ENCODE measurements at places on chromosomes 5 and 9. TPM values are rescaled to one million over a fixed set of nuclear protein-coding genes. Genes with fewer than 3 reads are reported as not detected.

The PROB1 gene
- 1.7 TPM for polyA plus RNA-seq

The DAPK1 gene
- 71.0 TPM for polyA plus RNA-seq

The CHSY3 gene
- 4.8 TPM for polyA plus RNA-seq

The PCDH1 gene
- 24.6 TPM for polyA plus RNA-seq

The TEX48 gene
- not detected for polyA plus RNA-seq

The ST8SIA4 gene
- 6.9 TPM for polyA plus RNA-seq

The HARS1 gene
- polyA plus RNA-seq, result 65.0 TPM

The DOLK gene
- polyA plus RNA-seq, result 16.0 TPM

The FGF18 gene
- polyA plus RNA-seq, result 0.43 TPM

The HNRNPA0 gene
- 68.2 TPM for polyA plus RNA-seq

The GPR21 gene
- 0.80 TPM for polyA plus RNA-seq

The WNK2 gene
- polyA plus RNA-seq, result 22.8 TPM

The LCN12 gene
- 21.8 TPM for polyA plus RNA-seq

The FBN2 gene
- polyA plus RNA-seq, result 118 TPM

The WNT8A gene
- polyA plus RNA-seq, result 0.12 TPM

The PTGER4 gene
- polyA plus RNA-seq, result 12.6 TPM

The NUTM2G gene
- 0.82 TPM for polyA plus RNA-seq

The SLC6A19 gene
- polyA plus RNA-seq, result 56.2 TPM
